ENCODE measurements at places on chromosomes 4 and X.

- peak; percentile 59 for DNase-seq
Measured at GRCh38 chr4:158630893-158631292, 40.8 kb downstream of the C4orf46 start.

GRCh38 chr4:109294468-109295020, 7.9 kb downstream of the COL25A1 start:
- DNase-seq, result no peak

DNA sequence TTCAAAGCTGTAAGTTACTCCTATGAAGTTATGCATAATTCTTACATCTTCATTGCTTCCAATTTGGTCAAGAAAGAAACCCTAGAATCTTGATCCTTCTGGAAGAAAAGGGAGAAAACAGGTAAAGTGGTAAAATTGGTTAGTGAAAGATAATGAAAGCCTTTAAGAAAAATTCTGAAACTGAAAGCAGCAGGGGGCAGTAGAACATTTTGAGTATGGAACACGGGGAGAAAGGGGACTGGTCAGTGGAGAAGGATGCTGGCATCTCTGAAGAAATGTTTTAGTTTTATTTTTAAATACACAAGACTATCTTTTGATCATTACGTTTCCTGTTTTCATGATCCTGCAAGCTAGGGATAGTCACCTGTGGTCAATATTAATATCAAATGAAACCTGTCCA, 54.3 kb downstream of the SLIT2 start:
- no peak for DNase-seq

DNA sequence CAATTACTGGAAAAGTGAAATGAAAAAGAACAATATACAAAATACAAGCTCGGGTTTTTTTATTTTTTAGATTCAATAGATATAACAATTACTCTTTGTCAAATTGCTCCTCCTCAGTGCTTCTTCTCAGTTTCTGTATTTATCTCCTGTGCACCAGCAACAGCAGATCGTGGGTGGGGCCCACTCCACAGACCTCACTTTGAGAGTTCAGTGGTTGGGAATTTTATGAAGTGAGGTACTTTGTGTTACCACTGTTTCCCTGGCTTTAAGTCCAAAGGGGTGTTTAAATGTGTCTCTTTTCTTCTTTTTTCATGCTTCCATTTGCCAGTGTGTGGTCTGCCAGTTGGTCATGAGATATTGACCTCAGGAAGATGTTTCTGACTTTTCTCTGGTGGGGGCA, 54.4 kb downstream of the KIT start:
- no peak for DNase-seq

DNA sequence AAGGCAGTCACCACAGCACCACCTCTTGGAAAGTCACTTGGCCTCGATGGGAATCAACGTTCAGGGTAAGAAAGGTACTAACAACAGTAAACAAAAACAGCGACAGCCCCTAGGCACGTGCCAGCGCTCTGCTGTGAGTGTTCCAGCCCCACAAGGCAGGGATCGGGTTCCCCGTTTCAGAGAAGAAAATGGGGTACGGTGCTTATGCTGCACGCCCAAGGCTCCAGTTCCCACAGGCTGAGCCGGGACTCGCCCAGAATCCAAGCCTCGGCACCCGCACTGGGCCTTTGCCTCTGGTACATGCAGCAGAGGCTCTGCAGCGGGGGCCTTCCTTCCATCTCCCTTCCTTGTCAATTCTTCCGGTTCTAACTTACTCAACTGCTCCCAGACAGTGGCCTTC, 37.3 kb downstream of the WDR1 start:
- no peak for DNase-seq

DNA sequence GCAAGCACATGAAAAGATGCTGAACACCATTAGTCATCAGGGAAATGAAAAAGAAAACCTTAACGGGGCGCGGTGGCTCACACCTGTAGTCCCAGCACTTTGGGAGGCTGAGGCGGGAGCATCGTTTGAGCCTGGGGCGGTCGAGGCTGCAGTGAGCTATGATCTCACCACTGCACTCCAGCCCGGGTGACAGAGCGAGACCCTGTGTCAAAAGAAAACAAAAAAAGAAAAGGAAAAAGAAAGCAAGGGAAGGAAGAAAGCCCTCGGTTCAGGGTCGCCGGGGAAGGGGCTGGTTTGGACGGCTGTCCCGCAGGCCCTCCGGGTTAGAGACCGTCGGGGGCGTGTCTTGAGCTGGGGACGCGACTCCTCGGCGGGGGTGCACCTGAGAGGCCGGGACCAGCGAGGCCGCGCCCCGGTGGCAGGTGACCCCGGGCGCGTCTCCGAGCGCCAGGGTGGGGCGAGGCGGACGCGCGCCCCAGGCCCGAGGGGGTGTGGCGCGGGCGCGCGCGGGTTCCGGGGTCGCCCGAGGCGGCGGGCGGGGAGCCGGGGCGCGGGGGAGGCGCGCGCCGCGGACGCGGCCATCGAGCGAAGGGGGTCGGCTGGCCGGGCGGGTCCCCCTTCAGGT, 478 bp upstream of the PLXNA3 start:
- DNase-seq, result peak; percentile 56

DNA sequence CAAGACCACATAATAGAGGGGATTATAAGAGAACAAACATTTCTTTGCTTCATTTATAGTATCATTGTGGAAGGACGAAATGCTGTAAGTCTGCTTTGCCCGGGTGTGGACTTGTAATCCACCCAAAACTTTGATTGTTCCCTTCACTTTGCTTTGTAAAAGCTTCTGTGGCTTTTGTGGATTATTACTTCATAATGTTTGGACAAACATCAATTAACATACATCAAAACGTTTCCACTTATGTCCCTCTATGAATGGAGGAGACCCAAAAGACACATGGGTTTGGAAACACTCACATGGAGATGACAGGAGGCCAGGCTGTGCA, 415.4 kb downstream of the SPRY1 start:
- no peak for DNase-seq

DNA sequence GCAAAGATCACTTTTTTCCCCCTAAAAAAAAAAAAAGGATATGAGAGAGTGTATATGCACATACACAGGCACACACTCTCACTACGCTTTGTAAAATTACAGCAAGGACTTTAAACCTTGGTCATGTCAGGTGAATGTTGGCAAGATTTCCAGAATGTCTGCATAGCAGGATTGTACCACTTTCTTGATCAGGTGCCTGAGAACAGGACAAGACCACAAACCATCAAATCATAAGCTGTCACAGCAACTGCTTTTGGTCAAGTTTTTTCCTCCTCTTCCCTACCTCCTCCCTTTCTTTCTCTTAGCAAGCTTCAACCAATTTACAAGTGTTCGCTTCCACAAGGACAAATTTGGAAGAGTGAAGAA, 15.3 kb downstream of the PPARGC1A start:
- no peak for DNase-seq

DNA sequence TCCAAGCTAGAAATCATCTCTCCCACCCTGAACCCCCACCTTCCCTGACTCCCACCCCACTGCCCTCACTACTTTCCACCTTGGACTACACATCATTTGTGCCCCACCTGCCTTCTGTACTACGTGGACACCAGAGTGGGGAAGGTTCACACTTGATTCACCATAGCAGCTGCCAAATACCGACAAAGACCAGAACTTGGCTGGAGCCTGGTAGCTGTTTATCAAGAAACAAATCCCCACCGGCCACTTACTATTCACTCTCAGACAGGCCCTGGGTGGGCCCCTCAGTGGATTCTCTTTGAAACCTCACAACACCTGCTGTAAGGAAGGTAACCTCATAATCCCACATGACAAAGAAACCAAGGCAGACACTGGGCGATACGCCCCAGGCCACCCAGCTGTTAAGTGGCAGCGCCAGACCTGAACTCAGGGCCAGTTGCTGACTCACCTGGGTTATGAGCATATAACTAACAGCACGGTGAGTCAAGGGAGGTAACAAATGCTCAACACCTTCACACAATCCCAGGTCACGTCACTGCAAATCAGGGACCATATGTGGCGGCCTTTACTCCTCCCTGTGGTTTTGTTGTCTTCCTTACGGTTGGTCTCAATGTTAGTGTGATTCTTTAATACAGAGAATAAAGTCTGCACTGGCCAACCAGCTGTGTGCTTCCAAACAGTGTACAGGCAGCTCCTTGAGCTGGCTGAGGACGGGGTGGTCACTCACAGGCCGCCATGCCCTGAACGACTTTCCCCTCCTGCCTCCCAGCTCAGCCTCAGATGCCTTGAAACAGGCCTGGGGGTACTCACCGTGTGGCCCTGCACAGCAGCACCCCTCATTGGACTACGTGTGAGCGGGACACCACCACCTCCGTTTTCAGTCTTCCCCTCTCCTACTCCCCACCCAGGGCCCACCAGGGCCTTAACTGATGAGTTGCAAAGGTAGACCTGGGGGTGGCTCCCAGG, 7.5 kb downstream of the WDR1 start:
- peak; percentile 23 for DNase-seq

- no peak for DNase-seq
Measured at GRCh38 chr4:71783972-71784371, at the start of gene GC. TSS of gene GC (minus strand) at chr4:71784079. CDS start at chr4:71784018, 61 bp downstream.

DNA sequence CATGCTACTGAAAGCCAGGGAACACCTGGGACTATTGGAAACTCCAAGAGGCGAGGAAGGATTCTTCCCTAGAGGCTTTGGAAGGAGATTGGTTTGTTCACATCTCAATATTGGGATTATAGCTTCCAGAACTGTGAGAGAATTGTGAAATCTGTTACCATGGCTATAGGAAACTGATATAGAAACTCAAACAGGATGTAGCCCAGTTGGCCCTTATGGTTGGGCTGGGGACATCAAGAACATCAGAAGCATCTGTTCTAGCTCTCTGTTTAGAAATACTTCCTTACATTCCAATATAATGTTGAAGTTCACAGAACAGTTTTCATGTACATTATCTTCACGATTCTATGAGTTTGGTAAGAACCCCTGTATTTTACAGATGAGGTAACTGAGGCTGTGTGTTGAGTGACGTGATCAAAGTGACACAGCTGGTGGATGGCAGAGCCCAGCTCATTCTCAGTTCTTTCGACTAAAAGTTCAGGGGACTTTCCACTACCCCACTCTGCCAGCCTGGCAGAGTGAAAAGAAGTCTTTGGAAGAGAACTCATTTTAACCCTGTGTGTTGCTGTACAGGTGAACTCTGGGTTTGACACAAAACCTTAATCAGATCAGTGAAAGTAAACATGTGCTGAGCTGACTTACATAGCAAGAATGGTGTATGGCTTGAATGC, 183.0 kb downstream of the GBA3 start:
- no peak for DNase-seq

- no peak for DNase-seq
Measured at GRCh38 chrX:5718651-5719050, 510.0 kb downstream of the NLGN4X start.

- no peak for DNase-seq
Measured at GRCh38 chrX:2712890-2713840, 22.1 kb downstream of the CD99 start.

DNA sequence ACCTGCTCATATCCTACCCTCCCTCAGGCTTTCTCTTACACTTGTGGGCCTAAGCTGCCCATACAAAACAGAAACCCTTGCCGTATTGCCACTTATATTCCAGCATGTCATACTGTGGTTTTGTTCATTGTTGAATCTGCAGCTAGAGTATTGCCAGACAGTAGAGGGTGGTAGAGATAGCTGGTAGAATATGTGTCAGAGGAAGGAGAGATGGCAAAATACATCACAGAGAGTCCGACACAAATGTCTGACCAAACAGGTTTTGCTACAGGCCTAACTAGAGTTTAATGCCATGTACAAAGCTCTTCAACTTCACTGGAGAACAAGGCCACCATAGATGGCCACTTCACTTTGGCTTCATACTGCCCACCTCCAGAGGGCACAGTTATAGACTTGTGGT, 160.1 kb downstream of the EFHC2 start:
- no peak for DNase-seq

- DNase-seq, result no peak
Measured at GRCh38 chr4:147813973-147814372, 82.1 kb downstream of the ARHGAP10 start.

DNA sequence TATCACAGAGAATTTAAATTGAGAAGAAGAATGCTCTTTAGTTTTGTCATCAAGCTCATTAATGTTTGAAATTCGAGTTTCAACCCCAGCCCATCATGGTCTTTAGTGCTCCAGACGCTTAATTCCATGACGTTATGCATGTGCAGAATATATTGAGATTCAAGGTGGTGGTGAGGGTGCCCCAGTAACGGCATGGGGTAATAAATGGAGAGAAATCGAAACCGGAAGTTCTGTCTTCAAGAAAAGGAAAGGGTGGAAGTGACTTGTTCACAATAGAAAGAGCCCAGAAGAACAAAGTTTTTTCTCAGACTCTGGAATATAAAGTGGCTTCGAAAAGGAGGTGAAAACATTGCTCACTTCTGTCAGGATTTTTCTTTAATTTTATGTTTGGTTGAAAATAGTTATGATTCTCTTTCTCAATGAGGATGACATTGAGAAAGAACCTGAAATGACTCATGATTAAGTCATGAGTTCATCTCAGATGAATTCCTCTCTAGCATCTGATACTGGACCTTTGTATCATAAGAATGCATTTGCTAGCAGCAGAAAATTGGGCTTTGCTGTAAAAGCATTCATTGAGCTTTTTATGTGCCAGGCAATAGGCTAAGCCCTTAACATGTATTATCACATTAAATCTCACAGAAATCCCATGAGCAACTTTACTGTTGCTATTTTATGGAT, 779 bp upstream of the DDX60L start:
- peak; percentile 80 for DNase-seq

- no peak for DNase-seq
Measured at GRCh38 chr4:11286533-11286932, 142.2 kb downstream of the HS3ST1 start.

DNA sequence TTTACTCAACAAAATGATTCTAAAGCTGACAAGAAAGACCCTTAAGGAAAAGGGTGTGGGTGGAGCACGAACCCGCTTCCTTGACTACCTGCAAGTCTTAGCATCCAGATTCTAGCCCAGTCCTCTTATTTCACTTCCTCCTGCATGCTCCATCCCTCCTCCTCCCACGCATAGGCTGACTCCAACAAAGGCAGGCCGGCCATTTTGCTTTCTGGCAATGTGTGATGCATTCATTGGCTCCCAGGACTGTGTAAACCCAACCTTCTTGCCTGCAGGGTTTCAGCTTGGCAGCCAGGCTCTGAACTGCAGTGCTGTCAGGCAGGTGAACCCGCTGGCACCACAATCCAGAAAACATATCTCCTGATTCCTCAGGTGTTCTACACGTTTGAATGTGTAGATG, 39.3 kb downstream of the RTL9 start:
- no peak for DNase-seq

DNA sequence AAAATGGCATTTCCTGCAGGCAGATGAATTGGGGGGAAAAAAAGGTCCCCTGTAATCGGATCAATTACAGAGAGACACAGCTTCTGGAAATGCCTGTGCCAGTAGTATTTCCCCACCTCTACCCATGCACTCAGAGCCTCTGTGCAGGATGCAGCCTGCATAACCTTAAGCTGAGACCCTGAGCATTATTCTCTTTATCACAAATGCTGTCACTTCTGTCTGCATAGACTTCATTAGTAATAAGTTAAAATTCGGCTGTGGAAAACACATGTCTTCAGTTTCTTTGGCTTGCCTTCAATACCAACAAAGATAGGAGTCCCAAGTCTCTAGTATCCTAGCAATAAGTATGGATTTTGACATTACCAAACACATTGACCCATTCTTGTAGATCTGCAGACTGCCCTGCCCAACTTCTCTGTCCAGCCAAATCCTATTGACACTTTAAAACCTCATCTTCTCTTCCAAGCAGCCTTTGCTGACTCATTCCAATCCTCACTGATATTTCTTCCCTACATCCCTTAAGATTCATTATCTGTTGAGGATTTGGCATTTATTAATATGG, 70.8 kb downstream of the LUZP4 start:
- DNase-seq, result no peak
